Esophagus mucosa (tissue), 1 donor: ENCODE measurements at places on chromosomes 1 and 21. TPM values are rescaled to one million over a fixed set of nuclear protein-coding genes. Genes with fewer than 3 reads are reported as not detected.

The EFNA1 gene
- total RNA-seq = 40.9 TPM

The CDK18 gene
- 3.5 TPM for total RNA-seq

The CRYBG2 gene
- total RNA-seq = 111 TPM

The OR10J1 gene
- not detected for total RNA-seq

The NEK2 gene
- total RNA-seq = 9.8 TPM

The ARMH1 gene
- not detected for total RNA-seq

The USP1 gene
- 20.0 TPM for total RNA-seq

The CAMSAP2 gene
- total RNA-seq = 14.7 TPM

The ADORA1 gene
- 0.28 TPM for total RNA-seq

The RNU1-3 gene
- 6,387 TPM for total RNA-seq

The C1orf56 gene
- 1.3 TPM for total RNA-seq

The NAV1 gene
- total RNA-seq = 26.4 TPM

The FAM3B gene
- 23.3 TPM for total RNA-seq
